ENCODE measurements at places on chromosomes 5 and 9.

DNA sequence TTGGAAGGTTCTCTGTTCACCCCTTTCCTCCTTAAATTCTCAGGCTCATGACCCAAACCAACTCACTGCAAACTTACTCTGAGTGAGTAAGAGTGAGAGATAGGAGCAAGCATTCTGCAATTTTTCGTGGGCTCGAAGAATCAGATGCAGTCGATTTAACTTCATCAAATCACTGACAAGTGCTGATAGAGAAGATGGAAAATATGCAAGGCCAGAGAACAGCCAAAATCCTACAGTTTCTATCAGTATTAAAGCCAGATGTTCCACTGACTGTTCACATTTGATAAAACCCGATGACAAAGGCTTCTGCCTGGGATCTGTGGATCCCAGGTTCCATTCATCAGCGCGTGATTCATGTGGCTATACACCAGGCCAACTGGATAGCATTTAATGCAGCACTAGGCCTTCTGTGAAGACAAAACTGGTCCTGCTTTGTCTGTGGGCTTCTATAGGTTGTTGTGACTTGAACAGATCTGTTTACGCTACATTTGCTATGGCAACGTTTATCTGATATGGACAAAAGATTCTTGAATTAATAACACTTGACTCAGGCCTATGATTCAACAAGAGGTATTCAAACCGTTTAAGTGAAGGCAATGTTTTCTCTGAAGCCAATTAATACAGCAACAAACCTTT is 251.2 kb downstream of the NFIB start:
- no peak for DNase-seq

DNA sequence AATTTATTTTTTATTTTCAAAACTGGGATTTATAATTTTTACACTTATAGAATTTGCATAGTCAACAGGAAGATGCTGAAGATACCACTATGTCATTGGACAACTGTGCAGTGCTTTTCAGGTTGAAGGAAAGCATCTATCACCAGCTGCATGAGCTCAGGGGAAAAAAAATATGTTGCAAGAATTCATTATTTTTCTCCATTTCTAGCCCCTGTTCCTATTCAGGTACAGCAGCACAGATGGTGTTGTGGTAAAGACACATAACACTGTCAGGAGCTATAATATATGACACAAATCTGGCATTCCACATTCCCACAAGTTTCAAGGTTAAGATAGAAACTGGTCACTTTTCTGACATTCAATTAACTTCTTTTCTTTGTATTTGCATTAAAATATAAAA is 1088.6 kb downstream of the MAT2B start:
- no peak for DNase-seq

DNA sequence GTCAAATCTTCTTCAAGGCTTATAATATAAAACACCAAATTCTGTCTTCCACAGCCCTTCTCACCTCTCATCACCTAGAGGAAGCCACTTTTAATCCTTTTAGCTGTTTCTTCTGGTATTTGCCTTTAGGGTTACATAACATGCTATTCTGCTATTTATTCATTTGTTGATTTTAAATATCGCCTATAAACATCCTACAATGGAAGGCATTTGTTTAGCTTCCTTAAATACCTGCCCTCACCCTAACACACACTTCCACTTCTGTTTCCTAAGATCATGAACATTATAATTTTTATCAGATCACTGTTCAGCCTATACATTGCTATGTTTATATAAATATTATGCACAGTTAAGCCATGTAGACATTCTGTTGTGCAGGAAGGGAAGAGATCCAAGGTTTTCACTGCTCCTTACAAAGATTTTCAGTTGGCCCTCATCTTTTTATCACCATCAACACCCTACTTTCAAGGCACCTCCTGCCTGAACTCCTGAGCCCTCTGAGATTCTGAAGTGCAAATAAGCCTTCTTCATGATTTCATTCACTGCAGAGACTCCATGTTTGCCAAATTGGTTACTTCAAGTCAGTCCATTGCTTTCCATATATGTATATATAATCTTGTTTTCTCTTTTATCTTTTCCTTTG is 356.9 kb upstream of the ACTBL2 start:
- no peak for DNase-seq

- DNase-seq, result no peak
Measured at GRCh38 chr5:10788358-10788757, 27.3 kb upstream of the DAP start.

DNA sequence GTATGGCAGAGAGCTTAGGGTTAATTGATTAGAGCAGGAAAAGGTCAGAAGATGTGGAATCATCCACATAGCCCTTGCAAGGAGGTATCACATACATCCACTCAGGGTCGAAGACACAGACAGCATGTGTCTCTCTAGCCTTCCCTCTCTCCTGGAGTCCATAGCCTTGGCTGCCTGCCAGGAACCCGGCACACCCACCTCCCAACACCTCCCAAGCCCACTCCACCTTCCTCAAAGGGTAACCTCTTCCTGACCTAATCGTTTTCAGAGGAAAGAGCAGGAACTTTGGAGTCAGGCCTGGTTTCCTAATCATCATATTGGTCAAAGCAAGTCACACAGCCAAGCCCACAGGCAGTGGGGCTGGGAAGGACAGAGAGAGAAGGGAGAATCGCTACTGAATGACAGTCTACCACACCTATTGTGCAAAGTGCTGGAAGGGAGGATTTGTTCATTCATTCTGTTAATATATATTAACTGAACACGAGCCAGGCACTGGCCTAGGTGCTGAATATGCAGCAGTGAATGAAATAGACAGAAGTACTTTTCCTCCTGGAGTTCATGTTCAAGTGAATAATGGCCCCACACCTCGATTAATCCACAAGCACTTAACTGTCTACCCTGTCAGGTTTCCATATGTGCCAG is 107.8 kb downstream of the KCNIP1 start:
- no peak for DNase-seq

- DNase-seq, result no peak
Measured at GRCh38 chr9:119662329-119662728, 293.1 kb upstream of the BRINP1 start.

DNA sequence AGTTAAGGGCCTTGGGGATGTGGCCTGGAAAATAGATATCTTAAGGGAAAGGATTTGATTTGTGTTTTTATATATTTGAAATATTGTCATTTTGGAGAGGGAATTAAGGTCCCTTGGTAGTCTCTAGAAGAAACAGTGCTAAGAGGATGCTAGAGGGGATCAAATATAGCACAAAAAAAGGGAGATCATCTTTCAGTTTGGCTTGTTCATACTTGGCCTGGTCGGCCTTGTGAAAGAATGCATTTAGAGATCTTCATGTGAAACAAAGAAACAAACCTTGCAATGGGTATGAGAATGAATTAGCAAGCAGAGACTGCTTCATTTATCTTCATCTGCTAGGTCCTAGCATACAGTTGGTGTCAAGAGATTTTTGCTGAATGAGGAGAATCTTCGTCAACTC is 15.0 kb downstream of the DMRT2 start:
- DNase-seq, result no peak

- DNase-seq, result peak; percentile 58
Measured at GRCh38 chr9:122941582-122942234, 888 bp downstream of the RABGAP1 start.

- DNase-seq, result no peak
Measured at GRCh38 chr5:179873588-179874110, 15.0 kb upstream of the MRNIP start.

GRCh38 chr5:90689064-90689463 is 130.5 kb downstream of the ADGRV1 start:
- DNase-seq, result no peak

GRCh38 chr9:136182850-136183422 is 22.0 kb downstream of the LHX3 start:
- no peak for DNase-seq

- no peak for DNase-seq
Measured at GRCh38 chr9:85505612-85506011, 236.1 kb downstream of the AGTPBP1 start.

DNA sequence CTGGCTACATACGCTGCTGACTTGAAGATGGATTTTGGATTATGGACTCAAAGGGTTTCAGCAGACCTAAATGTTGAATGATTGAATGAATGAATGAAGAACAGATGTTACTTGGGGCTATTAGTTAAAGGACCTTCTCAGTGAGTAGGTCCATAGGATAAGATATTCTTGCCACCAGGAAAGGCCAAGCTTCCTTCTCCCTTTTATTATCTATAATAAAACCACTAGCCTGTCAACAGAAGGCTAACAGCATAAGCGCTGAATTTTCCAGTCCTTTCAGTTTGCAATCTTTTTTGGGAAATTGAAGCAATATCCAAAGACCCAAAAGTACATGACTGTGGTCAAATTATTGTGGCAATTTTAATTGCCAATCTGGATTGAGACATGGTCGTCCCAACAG is 113.3 kb downstream of the SV2C start:
- no peak for DNase-seq

GRCh38 chr9:5579881-5580280 is 49.0 kb upstream of the RIC1 start:
- no peak for DNase-seq

GRCh38 chr9:15349892-15350761 is 43.1 kb upstream of the TTC39B start:
- DNase-seq, result peak; percentile 25

DNA sequence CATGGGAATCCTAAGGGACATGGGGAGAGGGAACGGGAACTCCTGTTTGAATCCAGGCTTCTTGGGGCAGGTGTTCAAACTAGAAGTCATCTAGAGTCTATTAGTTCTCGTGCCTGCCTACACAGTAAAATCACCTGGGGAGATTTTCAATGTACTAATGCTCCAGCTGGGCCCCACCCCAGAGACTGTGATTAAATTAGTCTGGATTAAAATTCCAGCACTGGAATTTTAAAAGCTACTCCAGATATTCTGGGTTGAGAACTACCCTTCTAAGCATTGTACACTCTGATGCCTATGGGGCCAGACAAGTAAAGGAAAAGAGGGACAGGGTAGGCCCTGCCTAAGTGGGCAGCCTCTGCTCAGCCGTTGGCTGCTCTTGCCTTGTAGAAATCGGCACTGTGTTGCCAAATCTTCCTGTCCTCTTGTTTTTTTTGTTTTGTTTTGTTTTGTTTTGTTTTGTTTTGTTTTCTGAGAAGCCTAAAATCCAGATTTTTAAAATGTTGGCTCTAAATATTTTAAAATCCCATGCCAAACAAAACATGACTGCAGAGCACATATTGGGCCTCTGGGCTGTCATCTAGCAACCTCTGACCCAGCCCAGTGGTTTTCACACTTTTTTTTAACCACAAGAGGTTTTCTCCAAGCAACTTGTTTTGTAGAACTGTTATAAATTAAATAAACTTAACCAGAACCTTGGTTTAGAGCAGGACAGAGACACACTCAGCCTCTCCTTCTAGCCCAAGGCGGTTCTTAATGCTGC is 29.0 kb downstream of the ADRB2 start:
- DNase-seq, result no peak

- DNase-seq, result no peak
Measured at GRCh38 chr9:128251732-128252100, 24.1 kb downstream of the GOLGA2 start.

- DNase-seq, result peak; percentile 54
Measured at GRCh38 chr9:107276966-107277710, 5.9 kb upstream of the RAD23B start.

DNA sequence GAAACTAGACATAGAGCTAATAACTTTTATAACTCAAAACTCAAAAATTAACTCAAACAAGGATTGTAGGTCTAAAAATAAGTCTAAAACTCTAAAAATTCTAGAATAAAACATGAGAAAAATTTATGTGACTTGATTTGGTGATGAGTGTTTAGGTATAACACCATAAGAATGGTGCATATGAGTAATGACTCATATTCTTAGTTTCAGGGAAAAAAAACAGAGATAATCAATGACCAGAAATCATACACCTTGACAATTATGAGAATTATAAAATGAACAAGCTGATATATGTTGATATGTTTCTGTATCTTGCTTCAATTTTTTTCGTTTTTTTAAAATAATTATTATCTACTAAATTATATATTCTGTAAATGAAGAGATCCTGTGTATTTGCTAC is 541.2 kb downstream of the PTPRD start:
- no peak for DNase-seq

DNA sequence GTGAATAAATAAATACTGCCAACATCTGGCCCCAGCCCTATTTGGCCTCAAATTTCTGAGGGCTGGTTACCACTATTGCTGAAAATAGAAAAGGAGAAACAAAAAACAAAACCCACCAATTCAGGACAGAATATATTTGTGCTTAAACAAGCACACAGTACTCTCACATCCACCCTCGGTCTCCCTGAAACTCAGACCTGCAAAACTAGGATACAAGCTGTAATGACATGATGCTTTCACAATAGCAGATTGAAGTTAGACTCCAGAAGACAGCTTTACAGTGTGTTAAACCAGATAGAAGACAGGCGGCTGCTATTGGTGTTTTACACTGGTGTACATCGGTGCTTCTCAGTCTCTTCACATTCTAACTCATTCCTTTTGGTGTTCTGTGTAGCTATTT is 214.9 kb upstream of the DMRT1 start:
- peak; percentile 28 for DNase-seq

DNA sequence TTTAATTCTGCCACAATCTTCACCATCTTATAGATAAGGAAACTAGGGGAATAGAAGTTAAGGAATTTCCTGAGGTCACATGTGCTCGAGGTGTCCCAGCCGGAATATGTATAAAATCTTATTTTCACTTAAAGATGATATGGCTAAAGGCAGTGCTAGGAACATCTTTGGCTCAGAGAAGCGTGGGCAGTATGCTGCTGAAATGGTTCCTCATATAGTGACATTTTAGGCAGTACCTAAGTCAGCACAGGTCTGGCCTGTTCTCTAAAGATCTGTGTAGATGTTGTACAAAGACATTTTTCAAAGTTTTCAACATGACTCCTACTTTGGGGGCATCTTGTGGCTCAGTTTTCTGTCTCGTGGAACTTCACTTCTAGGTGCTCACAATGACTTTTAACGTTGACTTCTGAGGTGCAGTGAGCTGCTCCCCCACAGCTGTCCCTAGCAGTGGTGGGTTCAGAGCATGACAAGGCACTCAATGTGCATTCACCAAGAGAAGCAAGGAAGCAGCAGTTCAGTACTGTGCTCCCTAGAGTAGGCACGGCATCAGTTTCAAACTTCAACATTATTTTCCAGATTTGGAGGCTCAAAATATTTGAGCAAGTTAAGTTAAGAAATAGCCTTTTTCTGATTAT is 40.3 kb downstream of the TNFAIP8 start:
- DNase-seq, result no peak

DNA sequence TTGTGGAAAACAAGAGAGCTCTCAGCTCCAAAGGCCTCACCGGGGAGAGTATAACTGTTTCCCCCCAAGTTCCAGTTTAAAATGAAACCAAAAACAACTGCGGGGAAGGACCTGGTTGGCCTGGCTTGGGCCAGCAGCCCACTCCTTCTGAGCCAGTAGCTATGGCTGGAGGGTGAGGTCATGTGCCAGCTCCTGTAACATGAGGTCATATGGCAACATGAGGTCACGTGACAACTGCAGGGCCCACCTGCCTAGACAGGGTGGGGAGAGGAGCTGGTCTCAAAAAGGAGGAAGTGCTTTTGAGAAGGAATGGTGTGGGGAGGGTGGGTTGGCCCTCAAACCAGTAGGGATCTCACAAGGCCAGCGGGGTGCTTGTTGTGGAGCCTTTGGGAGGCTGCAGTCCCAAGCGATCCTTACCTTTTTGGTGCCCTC is 29.3 kb upstream of the CRB2 start:
- no peak for DNase-seq

Measured in AG08395 (cell line).